ENCODE measurements at places on chromosomes 2 and 18.
A peak's percentile ranks its signal among the peaks of the same experiment; 100 is the strongest.

- no peak for DNase-seq
Measured at GRCh38 chr2:38099099-38100028, 23.4 kb upstream of the CYP1B1 start.

DNA sequence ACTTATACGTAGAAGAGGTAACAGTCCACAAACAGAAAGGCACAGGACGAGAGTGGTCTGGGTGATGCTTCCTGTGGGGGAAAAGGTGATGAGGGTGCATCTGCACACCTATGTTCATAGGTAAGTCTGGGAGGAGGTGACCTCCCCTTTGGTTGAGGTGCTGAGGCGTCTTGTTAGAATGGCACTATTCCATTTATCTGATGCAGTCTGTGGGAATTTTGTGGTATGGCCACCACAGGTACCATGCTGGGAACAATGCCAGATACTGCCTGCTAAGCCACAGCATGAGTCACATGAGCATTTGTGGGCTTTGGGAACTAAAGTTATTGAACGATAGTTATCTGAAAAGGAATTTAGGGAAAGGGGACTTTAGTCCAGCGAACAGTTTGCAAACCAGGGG is 27.9 kb downstream of the IL37 start:
- peak; percentile 11 for DNase-seq

DNA sequence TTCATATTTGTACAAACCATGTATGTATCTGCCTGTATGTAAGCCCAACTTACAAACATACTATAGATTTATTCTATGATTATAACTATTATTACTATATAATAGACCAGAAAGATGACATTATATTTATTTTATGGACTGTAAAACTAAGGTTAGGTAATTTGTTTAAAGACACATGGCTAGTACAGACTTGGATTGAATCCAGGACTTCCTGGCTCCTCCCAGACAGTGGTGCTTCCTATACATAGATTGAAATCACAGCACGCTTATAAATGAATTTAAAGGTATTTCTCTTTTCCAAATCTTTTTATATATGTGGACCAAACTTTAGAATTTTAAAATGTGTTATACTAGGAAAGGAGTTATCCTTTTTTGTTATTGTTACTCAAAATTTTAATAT is 151.6 kb upstream of the MYO3B start:
- no peak for DNase-seq

- DNase-seq: no peak
Measured at GRCh38 chr18:29007986-29008654, 831.2 kb upstream of the CDH2 start.

- DNase-seq: no peak
Measured at GRCh38 chr2:226715347-226715990, 84.2 kb downstream of the IRS1 start.

DNA sequence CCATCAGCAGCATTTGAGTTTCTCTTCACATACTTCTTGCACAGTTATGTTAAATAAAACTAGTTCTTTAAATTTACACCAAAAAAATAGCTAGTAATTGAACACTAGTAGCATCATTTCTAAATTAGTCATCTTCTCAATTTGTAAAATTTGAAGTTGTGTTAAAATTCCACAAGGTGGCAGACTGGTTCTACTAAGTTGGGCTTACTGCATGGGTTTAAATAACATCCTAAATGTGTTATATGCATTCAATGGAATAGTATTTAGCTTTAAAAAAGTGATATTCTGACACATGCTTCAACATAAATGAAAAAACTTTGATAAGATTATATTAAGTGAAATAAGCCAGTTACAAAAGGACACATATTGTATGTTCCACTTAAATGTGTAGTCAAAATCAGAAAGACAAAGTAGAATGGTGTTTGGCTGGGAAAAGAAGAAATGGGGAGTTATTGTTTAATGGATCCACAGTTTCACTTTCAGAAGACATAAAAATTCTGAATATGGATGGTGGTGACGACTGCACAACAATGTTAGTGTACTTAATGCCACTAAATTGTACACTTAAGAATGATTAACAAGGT is 28.7 kb upstream of the RPRD1A start:
- DNase-seq: peak; percentile 70

- no peak for DNase-seq
Measured at GRCh38 chr2:229620289-229620688, 94.1 kb downstream of the DNER start.
